Stimulated activated CD8-positive, alpha-beta memory T cell treated with anti-CD3 and anti-CD28 coated beads, Interleukin-4, amount 100 ng/mL, for 1 hour (primary cell): ENCODE measurements at places on chromosomes 3 and 15.

DNA sequence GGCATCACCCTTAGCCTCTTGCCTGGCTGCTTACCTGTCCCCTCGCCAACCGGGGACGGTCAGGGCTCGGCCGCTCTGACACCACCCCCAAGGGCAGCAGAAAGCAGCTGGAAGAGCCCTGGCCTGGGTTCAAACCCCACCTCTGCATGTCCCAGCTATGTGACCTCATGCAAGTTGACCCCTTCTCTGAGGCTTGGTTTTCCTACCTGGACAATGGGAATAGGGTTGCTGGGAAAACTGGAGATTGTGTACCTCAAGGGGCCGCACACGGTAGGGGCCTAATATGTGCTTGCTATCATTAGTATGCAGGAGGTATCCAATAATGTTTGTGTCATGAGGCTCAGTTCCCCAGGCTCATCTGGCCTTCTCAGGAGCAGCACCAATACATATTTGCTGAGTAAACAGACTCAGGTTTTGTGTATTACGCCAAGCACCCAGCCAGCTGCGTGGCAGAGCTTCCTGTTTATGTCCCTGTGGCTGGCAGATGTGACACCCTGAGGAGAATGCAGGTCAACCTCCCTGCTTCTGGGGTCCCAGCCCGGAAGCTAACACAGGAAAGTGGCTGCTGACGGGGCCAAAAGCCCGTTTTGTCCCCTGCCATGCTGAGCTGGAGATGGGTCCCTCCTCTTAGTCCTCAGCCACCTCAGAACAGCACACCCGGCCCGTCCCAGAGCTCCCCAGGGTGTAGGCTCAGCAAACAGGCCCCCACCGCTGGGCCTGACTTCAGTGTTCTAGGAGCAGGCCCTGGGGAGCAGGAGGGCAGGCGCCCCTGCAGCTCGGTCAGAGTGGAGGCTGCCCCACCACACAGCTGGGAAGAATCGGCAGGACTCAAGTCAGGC, 29.7 kb downstream of the PLXND1 start:
- DNase-seq, result peak; percentile 34

- DNase-seq, result no peak
Measured at GRCh38 chr15:68785541-68785940, 35.2 kb downstream of the ANP32A start.

GRCh38 chr3:172905451-172905850, 154.9 kb downstream of the ECT2 start:
- no peak for DNase-seq

- no peak for DNase-seq
Measured at GRCh38 chr3:16770021-16770420, 114.7 kb upstream of the PLCL2 start.

- no peak for DNase-seq
Measured at GRCh38 chr15:57082054-57082728, 163.7 kb downstream of the TCF12 start.

- DNase-seq, result no peak
Measured at GRCh38 chr3:46127503-46127902, 80.6 kb downstream of the CCR1 start.

DNA sequence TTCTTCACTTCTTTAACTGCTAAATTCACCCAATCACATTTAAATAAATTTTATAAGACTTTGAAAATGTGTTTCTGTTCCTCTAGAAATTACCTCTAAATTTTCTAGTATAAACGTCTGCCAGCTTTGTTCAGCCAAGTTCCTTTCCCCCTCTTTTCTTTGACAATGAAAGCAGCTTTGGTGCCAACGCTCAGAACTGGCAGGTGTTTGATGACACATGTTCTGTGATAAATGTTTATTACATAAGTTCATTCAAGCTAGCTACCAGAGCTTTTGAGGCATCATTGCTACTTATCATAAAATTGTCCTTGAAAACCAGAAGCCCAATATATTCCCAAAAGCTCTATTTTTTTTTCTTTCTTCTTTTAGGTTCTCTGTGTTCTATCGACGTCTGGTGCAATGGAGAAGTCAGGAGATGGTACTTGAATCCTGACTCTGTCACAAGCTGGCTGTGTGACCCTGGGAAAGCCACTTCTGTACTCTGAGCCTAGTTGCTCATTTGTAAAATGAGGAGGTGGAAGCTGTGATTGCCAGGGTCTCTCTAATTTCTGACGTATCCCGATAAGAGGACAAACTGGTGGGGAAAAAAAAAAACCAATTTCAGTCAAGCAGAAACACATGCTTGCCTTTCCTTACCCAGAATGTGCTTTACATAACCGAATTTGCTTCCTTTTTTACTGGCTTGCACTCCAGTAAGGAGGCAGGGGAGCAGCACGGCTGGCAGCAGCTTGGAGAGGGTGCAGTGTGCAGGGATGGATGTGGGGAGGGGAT, 187.1 kb upstream of the LPP start:
- no peak for DNase-seq

DNA sequence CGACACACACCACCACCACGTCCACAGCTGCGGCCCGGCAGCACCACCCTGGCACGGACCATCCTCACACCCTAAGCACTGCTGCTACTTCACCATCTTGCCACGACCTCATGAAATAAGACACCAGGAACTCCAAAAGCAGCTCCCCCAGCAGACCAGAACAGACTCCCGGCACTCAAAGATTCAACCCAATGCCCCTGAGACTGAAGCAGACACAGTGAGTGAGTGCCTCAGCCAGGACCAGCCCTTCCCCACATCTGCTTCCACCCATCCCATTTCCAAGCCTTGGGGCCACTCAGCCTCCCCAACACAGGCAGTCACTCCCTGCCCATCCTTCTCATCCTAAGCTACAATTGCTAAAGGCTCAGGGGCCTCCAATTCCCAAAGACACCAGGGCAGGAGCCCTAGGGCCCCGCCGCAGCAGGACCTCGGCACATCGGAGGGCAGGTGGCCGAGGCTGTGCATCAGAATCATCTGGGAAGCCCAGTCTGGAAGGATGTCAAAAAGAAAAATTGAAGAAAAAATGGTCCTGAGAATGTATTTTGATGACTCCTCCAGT, 18.4 kb upstream of the OCA2 start:
- DNase-seq, result no peak

DNA sequence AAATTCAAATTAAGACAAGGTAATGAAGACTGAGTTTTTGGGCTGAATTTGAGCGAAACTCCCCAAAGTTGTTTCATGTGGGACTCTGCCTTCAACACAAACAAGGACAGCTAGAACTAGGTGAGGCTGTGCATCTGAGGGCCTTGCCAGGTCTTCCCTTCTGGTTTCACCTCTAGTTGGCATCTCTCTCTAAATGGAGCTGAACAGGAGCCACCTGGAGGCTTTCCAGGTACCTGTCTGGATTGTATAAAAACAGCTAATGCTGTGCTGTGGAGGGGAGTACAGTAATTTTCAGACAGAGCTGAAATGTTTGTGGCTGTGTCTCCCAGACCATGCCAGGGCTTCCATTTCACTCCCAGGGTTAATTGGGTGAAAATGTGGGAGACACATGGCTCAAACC, 27.1 kb downstream of the TRIM71 start:
- no peak for DNase-seq
